ENCODE measurements at places on chromosomes 13 and 19. TPM values are rescaled to one million over a fixed set of nuclear protein-coding genes. Genes with fewer than 3 reads are reported as not detected.

Gene IRGC
- not detected for total RNA-seq

GRCh38 chr19:47697863-47698609 is 15.2 kb upstream of the EHD2 start:
- DNase-seq = peak; percentile 85

DNA sequence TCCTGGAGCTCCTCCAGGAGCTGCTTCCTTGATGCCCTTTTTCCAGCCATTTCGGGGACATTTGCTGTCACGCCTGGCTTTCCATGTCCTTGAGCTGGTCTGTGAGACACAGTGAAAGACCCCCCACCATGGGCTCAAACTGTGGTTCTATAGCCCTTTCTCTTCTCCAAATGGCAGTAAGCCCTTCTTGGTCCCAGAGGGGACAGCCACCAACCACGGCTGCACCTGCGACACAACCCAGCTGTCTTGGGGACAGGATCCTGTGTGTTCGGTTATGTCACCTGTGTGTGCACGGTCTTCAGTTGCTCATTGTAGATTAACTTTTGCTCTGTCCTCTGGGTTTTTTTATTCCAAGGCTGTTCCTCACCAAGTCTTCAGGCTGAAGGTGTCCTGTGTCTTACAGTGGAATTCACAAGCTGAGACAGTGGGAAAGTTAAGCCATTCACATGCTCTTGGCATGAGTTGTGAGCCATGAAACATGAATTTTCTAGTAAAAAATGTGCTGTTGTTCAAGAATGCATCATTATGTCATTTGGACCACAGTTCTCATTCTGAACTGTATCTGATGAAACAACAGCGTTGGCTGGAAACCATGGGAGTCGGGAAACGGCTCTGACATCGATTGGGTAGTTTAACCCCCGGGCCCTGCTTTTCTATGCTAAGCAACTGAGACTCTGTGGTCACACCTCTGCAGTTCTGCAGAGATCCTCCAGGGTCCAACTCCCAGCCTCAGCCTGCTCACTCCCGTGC is 129.5 kb upstream of the MCF2L start:
- DNase-seq = peak; percentile 43

- DNase-seq = peak; percentile 91
These were observed at the start of gene NACC1 for GRCh38 chr19:13117772-13118423. Gene NACC1, plus strand, starts transcription at chr19:13118264. Its CDS starts 16,944 bp downstream, at chr19:13135208.

GRCh38 chr13:20847296-20847695 is 55.2 kb downstream of the XPO4 start:
- DNase-seq = no peak

DNA sequence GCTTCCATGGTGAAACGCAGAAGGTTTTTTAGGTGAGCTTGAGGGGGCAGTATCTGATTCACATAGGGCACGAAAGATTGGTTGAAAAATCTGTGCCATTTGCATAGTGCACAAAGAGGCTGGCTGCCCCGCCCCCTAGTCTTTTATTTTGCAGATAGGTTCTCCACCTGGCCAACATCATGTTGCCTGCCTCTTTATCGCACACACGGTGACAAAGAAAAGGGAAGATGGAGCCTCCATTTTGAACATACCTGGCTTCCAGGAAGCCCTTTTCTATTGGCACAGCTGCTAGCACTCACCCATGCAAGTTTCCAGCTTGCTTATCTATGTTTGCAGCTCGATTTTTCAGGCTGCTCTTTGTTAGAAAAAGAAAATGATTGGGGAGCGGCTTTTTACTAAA is 316.2 kb upstream of the KLHL1 start:
- DNase-seq = no peak

DNA sequence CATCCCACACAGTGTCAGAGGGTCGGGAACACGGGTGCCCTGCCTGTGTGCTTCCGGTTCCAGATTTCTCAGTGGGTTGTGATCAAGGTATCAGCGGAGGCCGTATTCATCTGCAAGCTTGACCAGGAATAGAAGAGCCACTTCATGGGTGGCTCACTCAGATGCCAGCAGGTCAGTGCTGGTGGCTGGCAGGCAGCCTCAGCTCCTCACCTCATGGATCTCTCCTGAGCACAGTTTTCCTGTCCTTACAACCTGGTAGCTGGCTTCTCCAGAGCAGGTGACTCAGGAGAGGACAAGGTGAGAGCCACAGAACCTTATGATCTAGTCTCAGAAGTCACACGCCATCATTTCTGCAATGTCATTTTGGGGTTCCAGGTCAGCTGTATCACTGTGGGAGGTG is 44.8 kb upstream of the SPATA13 start:
- DNase-seq = no peak

All from sciatic nerve (tissue), 2 donors.